ENCODE measurements at places on chromosomes 1 and 21.

GRCh38 chr1:188499690-188500089 is 1670.9 kb downstream of the PLA2G4A start:
- no peak for DNase-seq

DNA sequence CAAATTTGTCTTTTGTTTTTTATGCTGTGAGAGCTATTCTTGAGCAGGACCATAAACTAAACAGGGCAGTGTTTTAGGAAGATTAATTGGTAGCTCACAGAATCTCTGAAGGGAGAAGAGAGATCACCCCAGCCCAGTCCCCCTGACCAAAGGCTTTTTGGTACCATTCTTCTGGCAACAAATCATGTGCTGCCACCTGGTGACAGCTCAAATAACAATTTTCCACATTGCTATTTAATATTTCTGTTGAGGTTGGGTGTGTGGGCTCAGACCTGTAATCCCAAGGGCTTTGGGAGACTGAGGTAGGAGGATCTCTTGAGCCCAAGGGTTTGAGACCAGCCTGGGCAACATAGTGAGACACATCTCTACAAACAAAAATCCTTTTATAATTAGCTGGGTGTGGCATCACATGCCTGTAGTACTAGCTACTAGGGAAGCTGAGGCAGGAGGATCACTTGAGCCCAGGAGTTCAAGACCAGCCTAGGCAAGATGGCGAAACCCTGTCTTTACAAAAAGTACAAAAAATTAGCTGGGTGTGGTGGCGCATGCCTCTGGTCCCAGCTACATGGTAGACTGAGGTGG is 2.2 kb upstream of the TESK2 start:
- DNase-seq = peak; percentile 82

DNA sequence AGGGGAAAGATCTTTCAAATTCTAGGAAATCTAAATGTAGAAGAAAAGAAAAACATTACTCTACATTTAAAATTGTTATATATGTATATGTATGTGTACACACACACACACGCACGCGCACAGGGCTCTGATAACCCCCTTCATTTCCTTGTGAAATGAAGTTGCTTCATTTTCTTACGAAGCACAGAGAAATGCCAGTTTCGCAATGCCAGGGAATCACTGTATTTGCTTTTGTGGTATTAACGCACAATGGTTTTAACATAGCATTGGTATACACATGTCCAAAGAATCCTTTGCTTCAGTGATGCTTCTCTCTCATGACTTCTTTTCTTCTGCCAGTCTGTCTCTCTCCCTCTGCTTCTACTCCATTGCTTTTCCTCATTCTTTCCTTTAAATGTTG is 8.4 kb upstream of the DDAH1 start:
- peak; percentile 27 for DNase-seq

- peak; percentile 42 for DNase-seq
Observed at GRCh38 chr1:115506924-115507589, 134.7 kb upstream of the VANGL1 start.

DNA sequence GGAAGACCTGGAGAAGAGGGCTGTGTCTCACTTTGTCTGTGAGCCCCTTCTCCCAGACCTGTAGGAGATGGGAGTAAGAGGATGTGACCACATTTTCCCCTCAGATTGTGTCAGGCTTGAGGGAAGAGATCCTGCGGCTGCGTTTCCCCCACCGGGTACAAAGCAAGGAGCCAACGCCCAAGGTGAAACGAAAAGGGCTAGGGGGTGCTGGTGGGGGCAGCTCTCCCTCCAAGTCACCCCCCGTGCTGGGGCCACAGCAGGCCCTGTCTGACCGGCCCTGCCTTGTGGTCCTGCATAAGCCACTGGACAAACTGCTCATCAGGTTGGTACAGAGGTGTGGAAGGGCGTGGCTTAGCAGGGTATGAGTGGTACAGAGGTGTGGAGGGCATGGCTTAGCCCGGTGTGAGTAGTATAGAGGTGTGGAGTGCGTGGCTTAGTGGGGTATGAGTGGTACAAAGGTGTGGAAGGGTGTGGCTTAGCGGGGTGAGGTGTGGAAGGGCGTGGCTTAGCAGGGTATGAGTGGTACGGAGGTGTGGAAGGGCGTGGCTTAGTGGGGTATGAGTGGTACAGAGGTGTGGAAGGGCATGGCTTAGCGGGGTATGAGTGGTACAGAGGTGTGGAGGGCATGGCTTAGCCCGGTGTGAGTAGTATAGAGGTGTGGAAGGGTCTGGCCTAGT is 30.6 kb downstream of the HYI start:
- no peak for DNase-seq

- DNase-seq = no peak
Observed at GRCh38 chr1:235060607-235061470, 67.8 kb downstream of the TOMM20 start.

DNA sequence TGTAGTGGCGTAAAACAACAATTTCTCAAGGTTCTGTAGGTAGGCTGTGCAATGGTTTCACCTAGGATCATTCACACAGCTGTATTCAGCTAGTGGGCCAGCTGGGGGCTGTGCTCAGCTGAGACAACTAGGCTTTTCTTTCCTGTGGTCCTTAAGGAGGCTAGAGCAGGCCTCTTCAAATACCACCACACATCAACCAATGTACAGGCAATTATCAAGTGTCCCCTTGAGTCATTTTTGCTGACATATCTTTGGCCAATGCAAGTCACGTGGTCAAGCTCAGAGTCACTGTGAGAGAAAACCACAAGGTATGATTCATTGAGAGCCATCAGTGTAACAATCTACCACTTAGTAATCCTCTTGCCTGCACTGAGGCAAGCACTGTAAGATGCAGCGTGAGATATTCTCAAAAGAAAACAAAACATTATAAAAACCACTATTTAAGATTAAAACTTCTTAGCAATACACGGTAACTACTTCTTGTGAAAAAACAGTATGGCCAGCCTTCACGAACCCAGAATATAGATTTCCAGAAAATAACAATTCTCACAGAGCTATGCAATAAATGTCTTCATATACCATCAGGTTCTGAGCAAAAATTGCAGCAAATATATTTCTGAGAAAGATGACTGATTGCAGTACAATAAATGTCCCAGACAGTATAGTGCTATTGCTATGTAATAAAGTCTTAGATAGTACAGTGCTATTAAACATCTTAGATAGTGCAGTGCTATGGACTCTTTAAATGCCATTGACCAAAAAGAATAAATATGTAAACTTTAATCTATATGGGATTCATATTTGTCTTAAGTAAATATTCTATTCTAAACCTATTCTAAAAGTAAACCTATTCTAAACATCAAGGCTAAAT is 55.3 kb downstream of the NME7 start:
- peak; percentile 96 for DNase-seq

DNA sequence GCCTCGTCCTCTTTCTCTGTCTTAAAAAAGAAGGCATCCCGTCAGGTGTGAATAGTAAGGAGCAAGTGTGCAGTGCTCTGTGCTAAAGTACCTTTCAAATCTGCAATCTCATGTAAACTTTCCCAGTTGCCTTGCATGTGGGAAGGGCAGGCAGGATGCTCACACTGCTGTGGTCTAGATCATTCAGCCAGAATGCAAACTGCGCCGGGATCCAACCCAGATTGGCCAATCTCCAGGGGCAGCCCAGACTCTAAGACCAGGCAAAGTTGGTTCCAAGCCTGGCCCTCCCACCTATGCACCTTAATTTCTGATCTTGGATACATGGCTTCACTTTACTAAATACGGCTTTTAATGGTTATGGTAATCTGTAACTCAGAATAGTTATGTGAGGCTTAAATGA is 3.2 kb upstream of the MAP1LC3C start:
- no peak for DNase-seq

- peak; percentile 71 for DNase-seq
Observed at GRCh38 chr1:241639623-241640148, 483 bp downstream of the CHML start.

- no peak for DNase-seq
Observed at GRCh38 chr1:173688300-173688699, 18.6 kb upstream of the ANKRD45 start.

DNA sequence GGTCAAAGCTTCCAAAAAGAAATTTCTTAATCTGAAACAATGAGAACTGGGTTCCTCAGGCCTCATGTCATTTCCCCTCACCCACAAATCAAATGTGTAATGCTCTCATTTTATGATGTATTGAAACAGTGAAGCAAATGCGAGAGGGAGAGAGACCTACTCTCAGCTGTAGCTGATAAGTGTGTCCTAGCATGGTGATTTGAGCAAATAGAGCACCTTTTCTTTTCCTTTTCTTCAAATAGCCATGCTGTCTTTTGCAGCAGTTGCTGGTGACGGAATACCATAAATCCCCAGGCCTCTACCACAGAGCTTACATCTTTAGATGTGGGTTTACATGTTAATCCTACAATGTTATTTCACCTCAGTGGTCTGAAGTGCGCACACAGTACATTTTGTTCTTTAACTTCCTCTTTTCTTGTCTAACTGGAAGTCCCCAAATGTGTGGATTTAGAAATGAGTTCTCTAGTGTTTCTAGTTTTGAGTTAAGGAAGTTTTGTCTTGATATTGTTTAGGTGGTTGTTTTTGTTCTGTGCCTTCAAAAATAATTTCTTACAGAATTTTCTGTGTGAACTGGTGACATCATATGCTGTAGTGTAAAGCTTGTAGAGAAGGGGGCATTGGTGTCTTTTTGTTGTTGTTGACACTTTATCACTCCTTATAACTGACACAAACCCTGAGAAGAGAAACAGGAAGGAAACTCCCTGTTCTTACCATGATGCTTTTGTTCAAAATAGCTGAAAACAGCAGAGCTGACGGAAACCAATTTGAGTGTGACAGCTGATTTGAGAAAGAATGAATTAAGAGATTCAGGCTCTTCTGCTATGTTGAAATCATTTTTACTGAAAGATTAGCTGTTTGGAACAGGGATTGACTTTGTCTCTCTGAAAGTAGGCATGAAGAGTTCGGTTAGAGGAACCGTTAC is 12.2 kb downstream of the SMAP2 start:
- peak; percentile 83 for DNase-seq

GRCh38 chr1:223244366-223245103 is 101.5 kb upstream of the TLR5 start:
- DNase-seq = peak; percentile 34

DNA sequence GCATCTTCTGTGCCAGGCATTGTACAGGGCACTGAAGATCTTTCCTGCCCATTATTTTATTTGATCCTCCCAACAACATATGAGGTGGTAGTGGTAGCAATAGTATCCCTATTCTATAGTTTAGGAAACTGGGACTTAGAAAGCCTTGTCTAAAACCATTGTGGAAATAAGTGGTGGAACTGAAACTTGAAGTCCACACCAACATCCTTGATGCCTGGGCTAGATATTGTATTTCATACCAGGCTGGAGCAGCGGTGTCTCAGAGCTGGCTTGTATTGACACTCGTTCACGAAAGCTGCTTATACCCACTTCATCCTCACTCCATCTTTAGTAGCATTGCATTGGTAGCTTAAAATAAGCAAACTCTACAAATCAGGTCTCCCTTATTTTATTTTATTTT is 9.7 kb upstream of the CTSS start:
- no peak for DNase-seq

DNA sequence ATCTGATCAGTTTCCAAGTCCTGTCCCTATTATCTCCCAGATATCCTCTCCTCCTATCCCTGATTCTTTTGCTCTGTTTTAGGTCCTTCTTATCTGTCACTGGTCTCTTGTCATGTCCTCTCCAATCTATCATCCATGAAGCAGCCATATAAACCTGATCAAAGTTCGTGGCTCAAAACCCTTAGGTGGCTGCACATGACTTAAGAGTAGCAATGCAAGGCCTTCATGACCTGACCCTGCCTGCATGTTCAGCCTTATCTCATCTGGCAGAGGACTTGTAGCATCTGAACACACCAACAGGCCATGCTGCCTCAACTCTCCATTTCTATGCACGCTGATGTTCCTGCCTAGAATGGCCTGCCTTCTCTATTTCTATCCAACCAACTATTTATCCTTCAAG is 65.2 kb downstream of the NOS1AP start:
- peak; percentile 37 for DNase-seq

- no peak for DNase-seq
Observed at GRCh38 chr1:224435999-224436398, 1.4 kb upstream of the WDR26 start.

GRCh38 chr1:247175458-247175857 is 3.6 kb upstream of the ZNF124 start:
- DNase-seq = peak; percentile 17

DNA sequence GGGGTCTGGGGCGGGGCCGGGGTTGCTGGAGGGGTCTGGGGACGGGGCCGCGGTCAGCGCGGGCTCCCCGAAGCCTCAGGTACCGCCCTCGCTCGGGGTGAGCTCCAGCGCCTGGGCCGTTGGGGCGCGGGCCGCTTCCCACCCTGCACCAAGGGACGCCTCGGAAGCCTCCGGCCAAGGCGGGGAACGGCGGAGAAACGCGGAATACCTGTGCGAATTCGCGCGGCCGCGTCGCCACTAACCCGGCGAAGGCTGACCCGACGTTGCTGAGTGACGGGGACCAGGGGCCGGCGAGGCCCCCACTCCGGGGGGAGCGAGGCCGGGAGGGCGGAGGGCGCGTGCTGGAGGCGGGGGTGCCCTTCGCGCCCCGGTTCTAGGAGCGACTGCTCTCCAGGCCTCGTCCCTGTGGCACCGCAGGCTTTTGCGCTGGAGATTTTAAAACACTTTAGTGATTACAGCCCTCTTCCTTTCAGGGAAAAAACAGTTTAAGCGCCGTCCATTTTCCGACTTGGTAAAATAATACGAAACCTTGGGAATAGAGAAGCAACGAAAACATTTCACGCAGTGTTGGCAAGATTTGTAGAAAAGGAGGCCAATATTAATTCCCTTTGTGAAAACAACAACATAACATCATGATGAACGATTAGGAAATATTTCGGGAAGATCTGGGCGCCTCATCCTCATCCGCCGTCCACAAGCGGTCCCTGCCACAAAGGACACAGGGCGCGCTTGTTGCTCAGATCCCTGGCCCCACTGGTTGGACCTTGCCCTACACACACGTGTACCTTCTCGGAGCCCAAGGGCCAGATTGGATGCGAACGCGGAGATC is 971 bp upstream of the GNG4 start:
- DNase-seq = no peak

GRCh38 chr1:6848816-6849215 is 63.6 kb downstream of the CAMTA1 start:
- DNase-seq = no peak

- DNase-seq = no peak
Observed at GRCh38 chr1:167676916-167677848, 44.6 kb upstream of the MPZL1 start.

GRCh38 chr1:4170548-4171340 is 270.7 kb upstream of the C1orf174 start:
- DNase-seq = no peak

DNA sequence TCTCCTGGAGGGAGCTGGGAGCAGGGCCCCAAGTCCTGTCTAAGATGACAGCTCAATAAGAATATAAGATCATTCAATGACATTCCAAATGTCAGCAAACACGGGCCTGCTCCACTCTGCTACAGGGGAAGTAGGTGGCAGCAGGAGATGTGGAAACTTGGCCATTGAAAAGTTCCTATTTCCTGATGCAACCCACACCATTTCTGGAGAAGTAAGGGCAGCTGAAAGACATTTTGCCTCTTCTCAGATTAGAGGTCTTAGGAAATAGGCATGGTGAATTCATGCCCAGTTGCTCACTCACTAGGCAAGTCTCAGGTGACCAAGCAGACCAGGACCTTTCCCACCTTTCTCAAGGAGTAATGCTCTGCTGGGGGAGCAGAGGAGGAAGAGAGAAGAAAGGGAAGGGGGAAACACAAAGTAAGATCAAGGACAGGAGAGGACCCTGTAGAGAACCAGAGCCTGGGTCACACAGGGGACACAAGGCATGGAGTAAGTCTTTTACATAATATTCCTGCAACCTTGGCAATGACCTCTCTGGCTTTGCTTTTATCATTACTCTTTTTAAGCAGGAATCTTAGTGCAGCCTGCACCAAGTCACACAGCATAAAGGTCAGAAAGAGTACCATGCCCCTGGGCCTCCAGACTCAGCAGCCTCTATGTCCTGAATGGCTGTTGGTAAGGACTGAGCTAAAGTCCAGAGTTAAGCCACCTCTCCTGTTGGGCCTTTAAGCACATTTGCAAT is 68.9 kb downstream of the DMAP1 start:
- no peak for DNase-seq
